Caki2 (cell line): ENCODE measurements at places on chromosomes 3 and 15. TPM values are rescaled to one million over a fixed set of nuclear protein-coding genes. Genes with fewer than 3 reads are reported as not detected.

CSPG4 gene
- 0.03 and 0.20 TPM in 2 replicates for total RNA-seq

SLC28A1 gene
- total RNA-seq = not detected in 2 replicates

MEIS2 gene
- 22.0 and 36.9 TPM in 2 replicates for total RNA-seq

FBXW12 gene
- total RNA-seq = not detected in 2 replicates

MME gene
- 0.12 and 0.88 TPM in 2 replicates for total RNA-seq

FRMD5 gene
- 0.51 and 4.0 TPM in 2 replicates for total RNA-seq

PLSCR2 gene
- not detected in 2 replicates for total RNA-seq

RAF1 gene
- total RNA-seq = 59.0 and 67.3 TPM in 2 replicates

ICE2 gene
- 11.1 and 24.2 TPM in 2 replicates for total RNA-seq

TNFSF10 gene
- total RNA-seq = 2.2 and 3.4 TPM in 2 replicates

DNA sequence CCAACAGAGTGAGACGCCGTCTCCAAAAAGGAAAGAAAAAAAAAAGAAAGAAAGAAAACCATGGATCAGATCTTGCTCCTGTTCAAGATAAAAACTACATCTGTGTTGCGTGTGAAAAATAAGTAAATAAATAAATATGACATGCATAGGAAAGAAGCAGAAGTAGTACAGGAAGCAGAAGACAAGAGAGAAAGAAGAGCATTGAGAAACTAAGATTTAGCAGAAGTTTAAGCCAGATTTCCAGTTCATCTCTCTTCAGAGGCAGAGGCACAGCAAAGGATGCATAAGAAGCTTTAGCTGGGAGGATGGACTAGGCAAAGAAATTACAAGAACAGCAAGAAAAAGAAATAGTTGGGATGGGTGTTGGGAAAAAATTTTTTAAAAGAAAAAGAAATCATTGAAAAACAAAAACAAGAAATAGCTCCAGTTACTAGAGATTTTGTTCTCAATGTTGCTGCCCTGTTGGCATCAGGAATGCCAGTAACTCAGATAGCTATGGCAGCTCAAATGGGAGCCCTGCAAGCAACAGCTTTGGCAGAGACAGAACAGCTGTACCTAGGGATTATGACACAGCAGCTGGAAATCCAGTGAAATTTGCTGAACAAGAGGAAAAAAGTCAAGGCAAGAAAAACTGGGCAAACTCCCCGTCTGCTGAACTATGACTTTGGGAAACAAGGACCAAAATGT lies 17.3 kb downstream of the AP3S2 start:
- no peak for DNase-seq

DNA sequence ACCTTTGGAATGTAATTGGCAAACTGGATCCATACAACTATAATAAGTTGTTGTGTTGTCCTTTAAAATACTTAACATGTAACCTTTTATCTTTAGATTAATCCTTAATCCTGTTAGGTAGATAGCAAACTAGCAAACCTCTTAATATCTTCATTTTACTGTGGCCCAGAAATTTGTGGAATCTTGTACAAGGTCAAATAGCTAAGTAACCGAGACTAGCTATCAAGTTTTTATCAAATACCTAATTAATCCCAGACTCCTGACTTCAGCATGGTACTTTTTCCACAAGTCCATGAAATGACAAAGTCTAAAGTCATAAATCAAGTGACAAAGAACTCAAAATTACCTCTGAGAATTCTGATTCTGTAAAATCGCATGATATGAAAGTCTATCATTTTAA lies 4.4 kb downstream of the GATM start:
- DNase-seq = no peak

DNA sequence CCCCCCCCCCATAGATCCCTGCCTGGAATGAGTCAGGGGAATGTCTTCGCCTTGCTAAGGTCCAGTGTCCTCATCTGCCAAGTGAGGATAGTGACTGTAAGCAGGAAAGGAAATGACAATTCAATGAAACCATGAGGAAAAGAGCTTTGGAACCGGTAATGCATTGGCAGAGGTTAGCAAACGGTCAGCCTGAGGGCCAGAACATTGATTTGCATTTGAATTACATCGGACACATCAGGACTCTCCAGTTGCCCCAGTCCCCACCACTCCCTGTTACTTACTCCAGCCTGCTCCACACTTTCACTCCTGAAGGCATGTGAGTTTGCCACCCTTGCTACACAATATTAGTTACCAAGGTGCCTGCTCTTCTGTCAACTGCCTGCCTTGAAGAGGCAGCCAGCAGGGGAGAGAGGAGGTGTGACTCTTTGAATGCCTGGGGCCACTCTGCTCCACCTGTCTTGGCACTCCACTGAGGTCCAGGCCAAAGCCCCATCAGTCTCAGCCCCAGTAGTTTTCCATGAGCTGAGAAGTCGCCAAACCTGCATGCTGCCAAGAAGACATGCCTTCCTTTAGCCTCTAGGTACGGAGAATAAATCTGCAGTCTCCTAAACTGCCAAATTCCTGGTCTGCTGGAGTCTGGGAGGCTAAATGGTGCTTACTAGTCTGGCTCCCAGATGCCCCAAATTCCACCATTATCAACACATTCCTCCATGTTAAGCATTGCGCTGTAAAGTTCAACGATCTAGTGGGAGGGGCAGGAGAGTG lies 191.7 kb upstream of the TLE3 start:
- DNase-seq = no peak

- no peak for DNase-seq
These were observed 80.3 kb downstream of the TFG start for GRCh38 chr3:100789579-100789978.

- no peak for DNase-seq
These were observed 408 bp upstream of the ARPP21 start for GRCh38 chr3:35638980-35639253.

DNA sequence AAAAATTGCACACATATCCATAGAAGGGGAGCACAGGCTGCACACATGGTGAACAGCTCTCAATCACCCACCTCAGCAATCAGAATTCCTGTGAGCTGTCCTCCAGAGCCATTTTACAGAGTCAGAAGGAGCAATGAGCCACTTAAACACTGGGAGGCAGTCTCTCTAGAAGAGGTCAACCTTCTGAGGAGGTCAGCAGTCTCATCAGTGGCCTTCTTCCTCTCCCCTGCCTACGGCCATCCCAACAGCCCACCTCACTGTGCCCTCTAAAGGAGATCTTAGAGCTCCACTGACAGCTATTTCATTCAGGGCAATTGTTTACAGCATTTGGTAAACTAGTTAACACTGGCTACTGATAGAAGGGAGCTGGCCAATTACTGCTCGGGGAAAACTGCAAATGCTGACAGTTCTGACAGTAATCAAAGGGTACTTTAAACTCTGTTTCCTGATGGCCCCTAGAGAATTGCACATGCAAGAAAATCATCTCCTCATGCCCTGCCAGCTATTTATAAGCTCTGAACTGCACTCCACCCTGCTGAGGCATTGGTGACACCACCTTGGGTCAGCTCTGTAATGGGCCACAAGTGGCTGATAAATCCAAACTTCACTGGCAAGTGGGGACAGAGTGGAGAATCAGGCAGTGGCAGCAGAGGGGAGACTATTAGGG lies 42.1 kb upstream of the TSPAN3 start:
- DNase-seq = no peak

- DNase-seq = no peak
These were observed 120.4 kb downstream of the PLOD2 start for GRCh38 chr3:146040630-146041029.

DNA sequence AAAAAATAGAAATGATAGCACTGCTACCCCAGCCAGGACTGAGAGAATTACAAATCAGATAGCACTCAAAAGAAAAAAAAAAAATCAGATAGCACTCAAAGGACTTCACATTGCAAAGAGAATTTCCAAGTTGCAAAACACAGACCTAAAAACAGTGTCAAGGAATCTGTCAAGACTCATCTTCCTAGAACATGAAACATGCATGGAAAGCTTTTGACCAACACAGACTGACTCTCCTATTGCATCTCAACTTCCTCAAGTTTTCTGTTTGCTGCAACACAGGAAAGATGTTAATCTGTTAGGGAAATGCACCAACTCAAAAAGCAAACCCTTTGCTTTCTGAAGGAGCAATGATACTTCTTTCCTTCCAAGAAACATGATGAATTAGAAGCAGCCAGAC lies 42.3 kb downstream of the RAB27A start:
- DNase-seq = no peak

DNA sequence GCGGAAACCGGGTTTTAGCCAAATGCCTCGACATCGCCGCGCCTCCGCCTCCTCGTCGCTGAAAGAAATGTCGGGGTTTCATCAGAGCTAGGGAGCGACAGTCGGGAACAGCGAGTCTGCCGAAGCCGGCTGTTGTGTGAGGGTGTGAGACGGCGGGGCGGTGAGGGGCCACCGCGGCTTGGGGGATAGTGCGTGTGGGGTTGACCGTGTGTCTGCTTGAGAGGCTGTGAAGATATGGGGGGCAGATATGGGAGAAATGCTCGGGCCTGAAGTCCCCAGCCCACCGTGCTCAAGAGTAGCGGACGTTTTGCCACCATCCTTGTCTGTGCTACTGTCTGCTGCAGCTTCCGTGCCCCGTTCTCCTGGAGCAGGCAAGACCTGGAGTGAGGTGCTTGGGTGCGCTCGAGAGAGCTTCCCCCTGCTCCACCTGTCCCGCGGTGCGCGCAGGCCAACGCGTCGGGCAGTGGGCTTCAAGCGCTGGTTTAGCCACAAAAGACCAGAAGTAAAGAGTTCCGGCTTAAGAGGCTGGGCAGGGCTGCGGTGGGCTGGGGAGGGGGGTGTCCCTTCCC lies 716 bp upstream of the ISLR2 start:
- DNase-seq = no peak

- peak; percentile 41 for DNase-seq
These were observed 203.5 kb downstream of the RSRC1 start for GRCh38 chr3:158313338-158313927.

DNA sequence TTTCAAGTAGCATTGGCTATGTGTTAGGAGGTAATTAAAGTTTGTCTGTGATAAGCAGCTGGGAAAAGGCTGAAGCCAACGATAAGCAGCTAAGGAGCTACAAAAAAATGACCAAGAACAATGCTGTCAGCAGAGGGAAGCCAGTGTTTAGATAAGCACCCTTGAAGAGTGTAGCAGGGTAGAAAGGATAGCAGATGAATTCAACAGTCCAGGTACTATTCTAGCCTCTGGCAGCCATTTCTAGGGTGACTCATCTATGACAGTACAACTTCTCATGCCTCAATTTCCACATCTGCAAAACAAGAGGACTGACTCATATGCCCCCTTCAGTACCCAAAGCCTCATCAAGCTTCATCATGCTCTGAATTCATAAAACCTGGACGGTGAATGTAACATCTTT lies 617.6 kb upstream of the UBE2E2 start:
- DNase-seq = no peak

GRCh38 chr3:22947851-22948250 lies 255.3 kb upstream of the UBE2E2 start:
- DNase-seq = no peak

- peak; percentile 34 for DNase-seq
These were observed 57.3 kb upstream of the RNF7 start for GRCh38 chr3:141680620-141681389.

GRCh38 chr15:37793851-37794250 lies 140.6 kb upstream of the TMCO5A start:
- no peak for DNase-seq
